ENCODE measurements at places on chromosomes 13 and 19.

- DNase-seq, result no peak
These were observed 128.1 kb downstream of the EFNB2 start for GRCh38 chr13:106407338-106407737.

- DNase-seq, result no peak
These were observed 181.0 kb upstream of the GPR12 start for GRCh38 chr13:26941345-26942174.

DNA sequence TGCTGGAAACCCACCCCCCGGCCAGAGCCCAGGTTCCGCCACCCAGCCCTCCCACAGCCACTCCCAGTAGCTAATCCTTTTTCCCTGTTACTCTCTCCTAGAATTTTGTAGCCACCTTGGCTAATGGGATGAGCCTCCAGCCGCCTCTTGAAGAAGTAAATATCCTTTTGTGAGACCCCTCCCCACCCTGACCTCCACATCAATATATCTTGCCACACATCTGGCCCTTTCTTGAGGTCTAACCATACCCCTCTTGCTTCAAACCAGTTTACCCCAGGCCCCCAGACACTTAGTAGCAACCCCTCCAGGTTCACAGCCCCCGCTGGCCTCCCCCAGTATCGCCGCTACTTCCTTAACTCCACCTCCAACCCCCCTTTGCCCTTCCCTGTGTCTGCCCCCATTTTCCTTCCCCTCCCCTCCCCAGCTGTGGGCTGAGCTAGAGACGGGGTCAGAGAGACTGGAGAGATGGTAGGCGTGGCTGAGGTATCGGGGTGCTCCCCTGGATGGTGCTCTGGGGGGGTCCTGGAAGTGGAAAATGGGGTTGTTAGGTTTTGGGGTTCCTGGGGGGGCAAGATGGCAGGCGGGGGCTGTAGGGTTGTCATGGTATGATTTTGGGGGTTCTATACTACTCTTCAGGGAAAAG, 2.8 kb downstream of the PRMT1 start:
- DNase-seq, result no peak

GRCh38 chr13:83325125-83325853, 557.0 kb downstream of the SLITRK1 start:
- DNase-seq, result no peak

GRCh38 chr19:35330475-35330874, 1.5 kb downstream of the CD22 start:
- DNase-seq, result no peak

DNA sequence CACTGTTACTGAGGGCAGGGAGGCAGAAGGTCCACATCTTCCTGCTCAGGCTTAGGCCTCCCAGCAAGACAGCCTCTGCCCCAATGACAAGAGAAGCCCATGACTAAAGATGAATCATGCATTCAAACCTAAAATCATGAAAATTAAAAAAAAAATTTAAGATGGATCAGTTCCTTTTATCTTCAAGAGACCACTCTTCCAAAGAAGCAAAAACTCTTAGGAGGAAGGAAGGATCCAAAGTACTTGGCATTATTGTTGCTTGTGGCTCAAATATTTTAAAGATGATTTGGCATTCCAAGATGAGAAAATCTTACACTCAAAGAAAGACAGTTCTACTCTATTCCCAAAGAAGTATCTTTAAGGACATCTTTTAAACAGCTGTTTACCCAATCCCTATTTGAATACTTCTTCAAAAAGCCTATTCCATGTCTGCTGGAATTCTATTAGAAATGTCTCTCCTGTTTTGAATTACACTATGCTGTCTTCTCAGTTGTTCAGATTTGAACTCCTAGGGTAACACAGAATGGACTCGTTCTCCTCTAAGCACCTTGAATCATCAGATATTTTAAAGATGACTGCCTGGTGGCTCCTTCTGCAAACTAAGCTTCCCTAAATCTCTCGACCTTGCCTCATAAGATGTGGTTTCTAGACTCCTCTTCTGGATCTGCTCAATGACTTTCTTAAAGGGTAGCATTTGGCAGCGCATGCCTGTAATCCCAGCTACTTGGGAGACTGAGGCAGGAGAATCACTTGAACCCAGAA, 7.0 kb downstream of the SERP2 start:
- no peak for DNase-seq

GRCh38 chr19:1616396-1616795, 11.1 kb upstream of the UQCR11 start:
- no peak for DNase-seq

GRCh38 chr13:21077788-21078353, 16.5 kb upstream of the LATS2 start:
- no peak for DNase-seq

DNA sequence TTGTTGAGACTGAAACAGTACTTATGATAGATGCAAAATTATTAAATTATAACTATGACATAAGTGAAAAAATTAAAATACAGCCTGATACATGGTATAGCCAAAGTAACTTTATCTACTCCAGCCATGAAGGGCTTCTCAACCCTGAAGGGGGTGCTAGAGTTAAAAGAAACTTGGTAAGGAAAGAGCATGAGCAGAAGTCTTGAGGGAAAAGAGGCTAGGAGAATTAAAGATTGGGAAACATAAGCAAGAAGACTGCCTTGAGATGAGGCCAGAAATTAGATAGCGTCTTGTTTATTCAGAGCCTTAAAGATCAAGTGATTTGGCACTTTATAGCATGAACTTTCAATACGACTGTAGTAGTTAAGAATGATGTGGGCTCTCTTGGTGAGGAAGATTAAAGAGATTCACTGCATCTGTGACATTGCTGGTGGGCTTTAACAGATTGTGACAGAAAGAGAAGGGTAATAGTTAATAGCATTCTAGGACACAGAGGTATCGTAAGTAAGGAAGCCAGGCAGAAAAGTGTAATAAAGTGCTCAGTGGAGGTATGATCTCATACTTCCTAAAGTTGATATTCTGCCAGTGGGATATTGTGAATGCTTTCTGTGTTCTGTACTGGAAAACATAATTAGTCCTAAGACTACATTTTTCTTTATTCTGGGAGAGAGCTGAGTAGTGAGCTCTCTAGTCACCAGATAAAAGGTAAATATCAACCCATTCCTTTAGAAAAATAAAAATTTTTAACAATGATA, 385.4 kb upstream of the PRR20A start:
- DNase-seq, result no peak

DNA sequence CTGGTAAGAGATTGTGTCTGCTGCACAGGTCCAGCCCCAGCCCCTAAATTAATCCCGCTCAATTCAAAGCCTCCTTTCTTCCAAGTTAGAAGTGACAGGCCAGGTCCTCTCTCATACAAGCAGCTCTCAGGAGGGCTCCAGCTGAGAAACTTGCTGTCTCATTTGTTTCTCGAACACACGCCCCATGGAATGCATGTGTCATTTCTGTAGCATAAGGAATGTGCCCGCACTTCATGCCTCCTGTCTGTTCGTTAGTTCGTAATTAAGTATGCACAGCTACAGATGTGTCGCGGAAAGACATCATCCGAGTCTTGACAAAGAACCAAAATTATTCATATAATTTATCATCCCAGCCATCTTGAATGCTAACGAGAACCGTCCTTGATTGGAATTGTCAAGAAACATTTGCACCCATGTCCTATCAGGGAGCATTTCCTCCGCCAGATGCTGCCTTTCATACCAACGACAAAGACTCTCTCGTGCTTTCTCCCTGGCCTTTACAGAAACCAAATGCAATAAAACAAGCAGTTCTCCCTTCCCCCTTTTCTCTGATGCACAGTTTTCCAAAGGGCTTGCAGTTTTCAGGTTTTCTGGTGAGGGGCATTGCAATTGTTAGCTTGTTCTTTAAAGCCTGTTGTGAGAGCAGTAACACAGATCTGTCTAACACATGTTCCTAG, 133.5 kb downstream of the UQCRFS1 start:
- no peak for DNase-seq

GRCh38 chr19:49518033-49518432, 5.6 kb downstream of the FCGRT start:
- no peak for DNase-seq

DNA sequence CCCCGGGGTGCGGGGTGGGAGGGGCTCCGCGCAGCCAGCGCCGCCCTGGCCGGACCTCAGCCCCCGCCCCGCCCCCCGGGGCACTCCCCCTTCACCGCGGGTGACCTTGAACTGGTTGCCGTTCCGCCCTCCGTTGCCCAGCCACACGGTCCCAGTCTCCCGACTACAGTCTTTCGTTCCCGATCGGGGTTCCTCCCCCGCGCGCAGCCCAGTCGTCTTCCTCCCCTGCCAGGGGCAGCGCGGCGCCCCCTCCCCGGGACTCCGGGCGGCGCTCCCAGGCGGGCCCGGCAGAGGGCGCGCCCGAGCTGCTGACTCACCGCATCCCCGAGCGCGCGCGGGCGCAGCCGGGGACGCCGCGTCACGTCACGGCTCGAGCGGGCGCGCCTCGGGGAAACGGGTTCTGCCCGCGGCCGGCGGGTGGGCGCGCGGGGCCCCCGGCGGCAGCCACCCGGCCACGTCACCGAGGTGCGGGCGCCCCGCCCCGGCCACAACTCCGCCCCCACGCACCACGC, 459 bp downstream of the MIDN start:
- DNase-seq, result peak; percentile 94

DNA sequence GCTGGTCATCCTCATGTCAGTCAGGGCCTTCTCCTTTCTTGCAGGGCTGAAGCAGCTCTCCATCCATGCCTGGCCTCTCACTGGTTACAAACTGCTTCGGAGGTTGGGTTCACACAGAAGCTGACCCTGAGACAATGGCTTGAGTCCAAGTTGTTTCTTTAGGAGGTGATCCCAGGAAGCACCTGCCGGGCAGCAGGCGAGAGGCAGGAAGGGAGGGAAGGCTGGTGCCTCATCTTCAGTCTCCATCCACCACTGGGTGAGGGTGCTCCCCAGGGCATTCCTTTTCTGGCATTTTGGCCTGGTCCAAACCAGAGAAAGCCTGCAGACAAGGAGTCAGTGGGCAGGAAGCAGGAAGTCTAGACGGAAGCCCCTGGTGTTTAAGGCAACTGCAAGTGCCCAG, 17.6 kb upstream of the SPATA13 start:
- DNase-seq, result no peak

DNA sequence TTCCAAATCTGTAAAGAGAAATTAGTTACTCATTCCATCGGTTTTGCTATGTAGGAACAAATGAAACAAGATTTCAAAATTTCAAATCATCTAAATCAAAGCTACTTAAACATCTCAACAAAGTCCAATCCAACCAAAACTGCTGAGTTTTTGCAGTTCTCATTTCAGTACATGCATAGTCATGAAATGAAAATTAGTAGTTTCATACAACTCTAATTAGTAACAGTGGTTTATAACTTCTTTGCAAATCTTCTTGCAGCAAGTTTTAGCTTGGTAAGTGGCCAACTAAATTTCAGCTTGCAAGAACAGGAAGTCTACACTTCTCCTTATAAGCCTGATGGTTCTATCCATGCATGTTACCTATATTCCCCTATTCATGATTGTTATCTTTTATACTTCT, 75.6 kb downstream of the SPRY2 start:
- no peak for DNase-seq

GRCh38 chr13:30107121-30107520, 200.2 kb downstream of the KATNAL1 start:
- DNase-seq, result no peak

DNA sequence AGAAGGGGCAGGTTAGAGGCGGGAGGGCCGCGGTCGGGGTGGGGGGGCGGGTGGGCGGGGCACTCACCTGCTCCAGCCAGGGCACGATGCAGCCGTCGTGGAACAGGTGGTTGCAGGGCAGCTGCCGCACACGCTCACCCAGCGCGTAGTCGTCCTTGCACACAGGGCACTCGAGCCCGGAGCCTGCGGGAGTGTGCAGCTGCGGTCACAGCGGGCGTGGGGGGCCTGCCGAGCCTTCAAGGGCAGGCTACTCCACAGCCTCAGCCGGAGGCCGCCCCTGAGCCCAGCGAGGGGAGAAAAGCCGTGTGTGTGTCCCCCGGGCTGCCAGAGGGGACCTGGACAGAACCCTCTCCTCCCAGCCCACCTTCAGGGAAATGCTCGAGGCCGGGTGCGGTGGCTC, 8.6 kb downstream of the FGF22 start:
- DNase-seq, result no peak

GRCh38 chr19:15439078-15439799, 10.5 kb downstream of the WIZ start:
- DNase-seq, result no peak

- DNase-seq, result no peak
These were observed 18.4 kb downstream of the FOXO1 start for GRCh38 chr13:40648040-40648439.

GRCh38 chr13:80235967-80236302, 105.0 kb downstream of the SPRY2 start:
- DNase-seq, result no peak

DNA sequence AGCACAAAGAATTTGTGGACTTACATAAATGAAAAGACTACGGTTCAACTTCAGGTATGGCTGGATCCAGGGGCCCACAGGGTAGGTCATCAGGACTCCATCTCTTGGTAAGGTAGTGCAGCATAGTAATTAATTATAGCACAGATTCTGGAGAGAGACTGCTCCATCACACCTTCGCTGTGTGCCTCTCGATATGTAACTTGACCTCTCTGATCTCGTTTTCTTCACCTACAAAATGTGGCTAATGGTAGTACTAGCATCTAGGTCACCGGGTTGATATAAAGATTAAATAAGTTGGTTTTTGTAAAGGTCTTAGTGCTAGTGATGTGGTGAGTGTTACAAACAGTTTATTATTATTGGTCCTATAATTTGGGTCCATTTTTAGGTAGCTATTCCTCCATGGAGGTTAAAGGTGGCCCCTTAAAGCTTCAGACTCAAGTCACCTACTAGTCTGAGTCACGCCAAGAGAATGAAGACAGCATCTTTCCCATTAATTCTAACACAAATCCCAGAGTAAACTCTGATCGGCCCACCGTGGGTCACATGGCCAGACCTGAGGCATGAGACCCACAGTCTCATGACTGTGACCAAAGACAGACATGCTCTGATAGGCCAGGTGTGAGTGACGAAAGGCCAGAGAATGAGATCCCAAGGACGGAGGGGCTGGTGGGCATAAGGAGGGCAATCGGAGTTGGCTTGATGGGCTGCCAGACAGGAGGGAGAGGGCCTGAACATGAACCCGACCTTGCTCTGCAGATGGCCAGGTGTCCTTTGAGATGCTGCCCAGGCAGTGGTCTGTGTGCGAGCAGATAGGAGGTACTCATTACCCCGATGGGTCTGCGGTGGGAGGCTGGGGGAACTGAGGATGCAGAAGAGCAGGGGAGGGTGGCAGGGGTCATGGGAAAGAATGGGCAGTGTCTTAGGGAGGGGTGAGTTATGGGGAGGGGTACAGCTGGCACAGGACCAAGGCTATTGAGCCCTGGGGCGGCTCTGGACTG, 18.3 kb upstream of the PSMD8 start:
- no peak for DNase-seq

- no peak for DNase-seq
These were observed 322.6 kb upstream of the SLC10A2 start for GRCh38 chr13:103388839-103389238.

GRCh38 chr13:21676611-21677021, 5.7 kb downstream of the FGF9 start:
- peak; percentile 33 for DNase-seq

- no peak for DNase-seq
These were observed 11.2 kb downstream of the NOP53 start for GRCh38 chr19:47756627-47756929.

DNA sequence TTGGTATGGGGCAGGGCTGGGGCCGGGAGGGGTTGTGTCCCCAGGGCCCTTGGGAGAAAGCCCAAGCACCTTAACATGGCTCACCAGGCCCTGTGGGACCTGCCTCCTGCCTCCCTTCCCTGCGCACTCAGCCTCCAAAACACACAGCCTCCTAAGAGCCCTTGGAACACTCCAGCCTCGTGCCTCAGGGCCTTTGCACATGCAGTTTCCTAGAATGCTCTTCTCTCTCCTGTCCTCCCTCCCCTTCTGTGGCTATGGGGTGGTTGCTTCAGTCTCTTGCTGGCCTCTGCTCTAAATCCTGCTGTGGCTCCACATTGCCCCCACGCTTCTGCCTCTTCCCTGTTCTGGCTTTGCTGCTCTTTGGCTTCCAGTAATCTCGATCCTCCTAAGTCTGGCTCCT, 23.7 kb downstream of the HIF3A start:
- DNase-seq, result no peak

Measured in right kidney (tissue), 9 donors.